ENCODE measurements at places on chromosomes 6 and 20. TPM values are rescaled to one million over a fixed set of nuclear protein-coding genes. Genes with fewer than 3 reads are reported as not detected.

TULP4 gene
- total RNA-seq, result 68.2 TPM

LHFPL5 gene
- total RNA-seq, result not detected

RHAG gene
- not detected for total RNA-seq

SLC17A9 gene
- 3.5 TPM for total RNA-seq

OGFRL1 gene
- total RNA-seq, result 9.1 TPM

UBE3D gene
- 4.2 TPM for total RNA-seq

TUBB2B gene
- total RNA-seq, result not detected

RAD21L1 gene
- 0.58 TPM for total RNA-seq

CRISP2 gene
- total RNA-seq, result not detected
